ENCODE measurements at places on chromosomes 6 and 20. TPM values are rescaled to one million over a fixed set of nuclear protein-coding genes. Genes with fewer than 3 reads are reported as not detected.
A peak's percentile ranks its signal among the peaks of the same experiment; 100 is the strongest.

DNA sequence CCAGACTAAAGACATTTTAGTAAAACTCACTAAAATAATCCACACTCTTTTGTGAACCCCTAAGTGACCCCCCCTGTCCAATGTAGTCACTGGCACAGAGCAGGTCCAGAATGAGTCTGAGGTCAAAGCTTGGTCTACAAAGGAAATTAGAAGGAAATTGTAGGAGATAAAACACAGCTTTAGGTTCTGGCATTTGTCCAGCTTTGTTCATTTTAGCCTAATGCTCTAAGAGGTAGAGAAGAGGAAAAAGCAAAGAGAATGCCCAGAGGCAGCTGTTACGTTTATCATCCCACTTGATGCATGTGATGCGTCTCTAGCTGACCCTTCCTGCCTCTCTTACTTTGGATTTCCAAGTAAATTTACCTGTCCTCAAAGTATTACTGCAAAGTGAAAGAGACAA lies 62.5 kb downstream of the CNKSR3 start:
- no peak for DNase-seq

DNA sequence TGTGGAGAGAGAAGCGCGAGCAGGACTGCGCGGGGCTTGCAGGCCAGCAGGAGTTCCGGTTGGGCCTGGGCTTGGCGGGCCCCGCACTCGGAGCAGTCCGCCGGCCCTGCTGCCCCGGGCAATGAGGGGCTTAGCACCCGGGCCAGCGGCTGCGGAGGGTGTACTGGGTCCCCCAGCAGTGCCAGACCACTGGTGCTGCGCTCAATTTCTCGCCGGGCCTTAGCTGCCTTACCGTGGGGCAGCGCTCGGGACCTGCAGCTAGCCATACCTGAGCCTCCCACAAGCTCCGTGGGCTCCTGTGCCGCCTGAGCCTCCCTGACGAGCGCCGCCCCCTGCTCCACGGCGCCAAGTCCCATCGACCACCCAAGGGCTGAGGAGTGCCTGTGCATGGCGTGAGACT lies 89.0 kb upstream of the MBOAT1 start:
- DNase-seq, result no peak

- peak; percentile 9 for DNase-seq
These were observed 61.6 kb downstream of the IRF4 start for GRCh38 chr6:453152-453551.

DNA sequence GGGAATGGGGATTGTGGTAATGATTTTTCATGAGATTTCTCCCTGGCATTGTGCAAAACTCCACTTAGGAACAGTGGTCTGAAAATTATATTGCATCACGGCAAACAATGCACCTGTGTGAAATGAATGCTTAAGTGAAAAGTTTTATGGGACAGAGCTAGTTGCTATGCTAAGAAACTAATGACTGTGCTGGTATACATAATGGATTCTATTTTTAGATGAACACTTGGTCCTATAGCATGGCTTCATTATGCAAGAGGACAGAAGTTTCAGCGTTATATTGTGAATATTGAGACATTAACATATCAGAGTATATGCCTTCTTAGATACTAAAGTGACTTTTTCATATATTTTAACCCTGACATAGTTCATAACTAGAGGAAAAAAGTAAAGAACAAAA lies 30.5 kb downstream of the PLCB1 start:
- no peak for DNase-seq

- no peak for DNase-seq
These were observed 199.2 kb upstream of the MYLIP start for GRCh38 chr6:15929685-15930084.

- DNase-seq, result no peak
These were observed 154.9 kb upstream of the MLN start for GRCh38 chr6:33958526-33959328.

- DNase-seq, result no peak
These were observed 3.2 kb downstream of the GNAS start for GRCh38 chr20:58855506-58856389.

DNA sequence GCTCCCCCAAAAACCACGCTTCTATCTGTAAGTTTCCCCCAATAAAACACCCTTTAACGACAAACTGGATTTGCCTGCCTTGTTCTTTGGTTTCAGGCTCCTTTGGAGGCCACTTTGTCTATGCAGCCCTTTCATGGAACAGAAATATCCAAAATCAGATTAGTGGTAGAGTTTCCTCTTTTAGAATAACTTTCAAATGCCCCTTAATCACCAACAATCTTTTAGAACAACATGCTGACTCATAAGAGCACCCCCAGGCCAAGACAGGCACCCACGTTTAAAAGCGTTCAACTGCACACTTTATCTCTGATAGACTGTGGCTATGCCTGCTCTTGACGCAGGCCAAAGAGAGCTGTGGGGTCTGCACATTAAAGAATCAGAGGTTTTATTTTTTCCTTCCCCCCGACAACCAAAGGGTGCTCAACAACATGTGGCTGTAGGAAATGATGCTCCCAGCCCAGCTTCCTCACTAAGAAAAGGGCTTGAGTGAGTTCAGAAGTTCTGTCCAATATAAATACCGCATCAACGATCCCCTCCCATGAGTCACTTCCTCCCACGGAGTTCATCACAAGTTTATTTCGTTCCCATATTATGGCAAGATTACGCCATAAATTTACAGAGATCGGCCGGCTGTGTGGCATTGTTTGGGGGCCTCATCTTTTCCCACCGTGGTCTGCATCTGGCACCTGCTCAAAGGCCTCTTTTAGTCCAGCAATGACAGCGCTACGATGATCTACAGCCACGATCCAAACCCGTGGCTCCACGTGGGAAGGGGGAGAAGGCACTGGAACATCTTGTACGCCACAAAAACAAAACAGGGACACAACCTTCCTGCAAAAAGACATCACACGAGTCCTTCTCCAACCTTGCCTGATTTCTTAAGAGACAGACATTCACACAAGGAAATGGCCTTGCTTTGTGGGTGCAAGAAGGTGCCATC lies 88.8 kb upstream of the NFATC2 start:
- peak; percentile 42 for DNase-seq

DNA sequence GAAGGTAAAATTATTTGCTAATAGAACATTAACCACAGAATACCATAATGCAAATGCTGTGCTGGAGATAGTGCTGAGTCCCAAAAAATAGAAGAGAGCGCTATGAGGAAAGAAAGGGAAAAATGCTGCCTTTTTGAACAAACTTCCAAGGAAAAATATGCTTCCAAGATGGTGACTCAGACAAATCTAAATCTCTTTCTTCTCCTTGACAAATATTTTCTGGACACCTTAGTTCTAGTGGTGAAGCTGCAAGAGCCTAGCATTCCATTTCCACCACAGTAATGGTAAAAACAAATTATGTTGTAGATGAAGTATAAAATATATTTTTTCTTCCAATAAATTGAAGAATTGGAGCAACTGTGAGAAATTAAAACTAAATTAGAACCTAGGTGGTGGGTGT lies 155.6 kb upstream of the TBX18 start:
- no peak for DNase-seq

- DNase-seq, result no peak
These were observed 275.6 kb upstream of the PREP start for GRCh38 chr6:105678516-105678915.

DNA sequence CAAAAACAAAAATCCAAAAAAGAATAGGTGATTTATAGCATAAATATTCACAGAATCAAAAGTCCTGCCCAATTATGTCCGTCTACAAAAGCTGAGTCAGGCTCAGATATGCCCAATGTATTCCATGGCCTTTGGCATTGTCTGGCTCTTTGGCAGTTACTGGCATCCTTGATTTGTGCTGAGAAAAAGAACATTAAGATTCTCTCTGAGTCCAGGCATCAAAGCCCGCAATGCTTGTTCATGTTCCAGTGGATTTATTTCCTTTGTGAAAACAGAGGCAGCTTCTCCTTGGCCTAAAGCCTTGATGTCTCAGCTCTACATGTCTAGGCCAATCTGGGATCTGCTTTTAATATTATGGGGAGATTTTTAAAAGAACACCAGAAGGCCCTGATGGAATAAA lies 76.1 kb upstream of the SLC4A11 start:
- no peak for DNase-seq

GRCh38 chr20:8367689-8368088 lies 235.6 kb downstream of the PLCB1 start:
- DNase-seq, result no peak

DNA sequence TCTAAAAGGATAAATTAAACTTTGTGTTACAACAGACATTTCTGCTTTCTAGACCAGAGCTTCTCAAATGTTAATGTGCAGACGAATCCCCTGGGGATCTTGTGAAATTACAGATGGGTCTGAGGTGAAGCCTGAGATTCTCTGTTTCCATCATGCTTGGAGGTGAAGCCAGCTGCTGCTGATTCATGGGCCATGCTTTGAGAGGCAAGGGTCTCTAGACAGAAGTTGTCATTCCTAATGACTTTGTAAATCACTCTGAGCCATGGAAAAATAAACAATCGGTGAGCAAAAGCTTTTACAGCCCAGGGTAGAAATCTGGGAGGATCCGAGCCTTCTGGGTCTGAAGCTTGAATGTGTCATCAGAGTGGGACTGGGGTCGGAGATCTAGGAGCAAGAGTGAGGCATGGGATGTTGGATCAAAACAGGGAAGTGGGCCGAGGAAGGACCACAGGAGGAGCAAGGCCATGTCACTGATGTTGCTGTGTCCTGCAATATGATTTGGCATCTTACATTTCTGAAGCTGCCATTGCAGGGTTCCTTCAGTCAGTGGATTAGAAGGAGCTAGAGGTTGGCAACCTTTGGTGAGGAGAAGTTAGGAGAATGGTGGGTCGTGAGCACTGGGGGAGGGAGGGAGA lies 77.3 kb downstream of the TRMT11 start:
- DNase-seq, result no peak

- no peak for DNase-seq
These were observed 39.6 kb downstream of the HLA-F start for GRCh38 chr6:29762781-29763214.

GRCh38 chr6:2197984-2198383 lies 47.4 kb downstream of the GMDS start:
- DNase-seq, result no peak

GRCh38 chr6:112311950-112312547 lies 35.1 kb upstream of the RFPL4B start:
- DNase-seq, result no peak

GRCh38 chr20:689947-690346 lies 14.3 kb upstream of the SCRT2 start:
- DNase-seq, result no peak

GRCh38 chr20:11920083-11920482 lies 2.4 kb downstream of the BTBD3 start:
- no peak for DNase-seq

DNA sequence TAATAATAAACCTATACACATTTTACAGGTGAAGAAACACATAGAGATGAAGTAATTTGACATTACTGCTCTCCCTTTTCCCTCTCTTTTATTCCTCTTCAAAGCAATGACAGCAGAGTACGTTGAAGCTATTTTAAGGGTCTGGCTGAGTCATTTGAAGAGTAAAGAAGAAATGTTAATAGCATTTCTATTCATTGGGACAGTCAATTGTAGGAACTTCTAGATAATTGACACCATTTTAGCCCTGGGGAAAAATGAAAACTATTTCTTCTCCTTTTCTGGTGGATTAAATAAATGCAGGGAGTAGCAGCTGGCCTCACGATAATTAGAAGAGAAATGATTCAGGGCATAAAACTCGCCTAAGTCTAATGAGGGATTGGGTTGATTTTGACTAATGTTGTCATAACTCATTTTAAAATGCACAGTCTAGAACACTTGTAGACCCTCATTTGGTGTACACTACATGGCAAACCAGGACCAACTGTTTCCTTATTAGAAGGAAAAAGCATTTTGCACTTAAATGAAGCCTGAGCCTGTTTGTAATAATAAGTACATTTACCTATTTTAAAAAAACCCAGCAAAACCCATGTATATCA lies 48.1 kb downstream of the RIPOR2 start:
- no peak for DNase-seq

- no peak for DNase-seq
These were observed 367 bp downstream of the C6orf62 start for GRCh38 chr6:24718449-24719124.

GRCh38 chr6:40894962-40895799 lies 143.8 kb downstream of the UNC5CL start:
- no peak for DNase-seq

GRCh38 chr20:4729265-4729664 lies 7.6 kb downstream of the PRND start:
- no peak for DNase-seq

- no peak for DNase-seq
These were observed 8.5 kb upstream of the UBD start for GRCh38 chr6:29567991-29568390.

GRCh38 chr6:82957868-82958245 lies 107.8 kb downstream of the UBE3D start:
- no peak for DNase-seq

GRCh38 chr6:169529931-169530751 lies 171.7 kb downstream of the WDR27 start:
- no peak for DNase-seq

DNA sequence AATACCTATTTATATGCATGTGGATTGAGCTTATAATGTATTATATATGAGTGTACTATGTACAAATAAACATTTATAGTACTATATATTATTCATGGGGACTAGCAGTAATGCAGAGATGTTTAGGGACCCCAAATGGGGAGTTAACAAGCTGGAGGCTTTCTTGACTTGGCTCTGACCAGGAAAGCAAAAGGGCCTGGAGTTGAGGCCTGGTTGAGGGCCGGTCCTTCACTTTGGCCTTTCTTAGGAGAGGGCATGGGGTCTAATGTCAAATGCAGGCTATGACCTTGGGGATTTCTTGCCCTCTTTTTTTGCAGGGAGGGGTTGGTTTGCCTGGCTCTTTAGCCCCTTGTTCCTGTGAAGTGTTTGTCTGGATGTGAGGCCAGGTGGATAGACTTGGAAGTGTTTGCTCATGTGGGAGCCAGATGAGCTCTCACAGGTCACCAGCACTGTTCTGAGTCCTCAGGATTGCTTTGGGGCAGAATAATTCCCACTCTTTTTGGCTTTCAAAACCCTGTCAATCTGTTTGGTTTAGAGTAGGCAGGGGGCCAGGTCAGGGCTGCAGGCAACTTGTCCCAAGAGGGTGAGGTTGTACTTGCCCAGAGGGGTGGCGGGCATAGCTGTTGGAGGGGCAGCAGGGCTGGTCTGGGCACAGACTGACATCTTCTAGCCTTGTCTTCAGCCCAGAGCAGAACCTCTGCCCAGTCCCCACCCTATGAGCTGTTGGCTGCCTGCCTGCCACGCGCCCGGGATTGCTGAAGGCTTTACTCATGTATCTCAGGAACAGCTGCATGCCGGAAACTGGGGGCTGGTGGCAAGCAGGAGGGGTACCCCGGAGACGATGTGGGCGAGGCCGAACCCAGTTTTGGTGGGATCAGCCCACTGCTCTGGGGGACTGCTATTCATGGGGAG lies 14.6 kb downstream of the TJAP1 start:
- peak; percentile 96 for DNase-seq

- no peak for DNase-seq
These were observed 18.7 kb downstream of the DEK start for GRCh38 chr6:18245642-18246041.

- DNase-seq, result no peak
These were observed 84.6 kb downstream of the DLL1 start for GRCh38 chr6:170206317-170206621.

The SOX18 gene
- 12.6 TPM for total RNA-seq

The NAA20 gene
- 34.7 TPM for total RNA-seq

The LHFPL5 gene
- total RNA-seq, result 8.3 TPM

The TGM2 gene
- total RNA-seq, result 46.8 TPM

The TRMT11 gene
- 51.3 TPM for total RNA-seq

The KHDC1L gene
- total RNA-seq, result 1.6 TPM

The PKHD1 gene
- total RNA-seq, result 0.09 TPM

The SLC35D3 gene
- not detected for total RNA-seq

The TOMM6 gene
- total RNA-seq, result 91.5 TPM

The NKX2-2 gene
- 9.9 TPM for total RNA-seq

The RPS6KA2 gene
- total RNA-seq, result 85.7 TPM

The HTR1E gene
- total RNA-seq, result 14.5 TPM

All from dorsolateral prefrontal cortex (tissue), 122 donors.